ENCODE measurements at places on chromosomes 6 and 20. TPM values are rescaled to one million over a fixed set of nuclear protein-coding genes. Genes with fewer than 3 reads are reported as not detected.

ME1 gene
- 2.1 TPM for polyA plus RNA-seq

SESN1 gene
- 19.2 TPM for polyA plus RNA-seq

RIMS1 gene
- polyA plus RNA-seq, result 0.12 TPM

FAXC gene
- polyA plus RNA-seq, result 2.9 TPM

SLC22A2 gene
- polyA plus RNA-seq, result not detected

ESR1 gene
- polyA plus RNA-seq, result 0.77 TPM

SSTR4 gene
- polyA plus RNA-seq, result not detected

GGTLC1 gene
- polyA plus RNA-seq, result 0.33 TPM

SIRT5 gene
- 4.6 TPM for polyA plus RNA-seq

ACOT8 gene
- 17.9 TPM for polyA plus RNA-seq

GRCh38 chr6:26140254-26140966 is 53.2 kb downstream of the HFE start:
- no peak for DNase-seq

- no peak for DNase-seq
Observed at GRCh38 chr6:168130168-168130696, 51.2 kb upstream of the FRMD1 start.

- no peak for DNase-seq
Observed at GRCh38 chr20:971346-971745, 30.8 kb downstream of the RSPO4 start.

DNA sequence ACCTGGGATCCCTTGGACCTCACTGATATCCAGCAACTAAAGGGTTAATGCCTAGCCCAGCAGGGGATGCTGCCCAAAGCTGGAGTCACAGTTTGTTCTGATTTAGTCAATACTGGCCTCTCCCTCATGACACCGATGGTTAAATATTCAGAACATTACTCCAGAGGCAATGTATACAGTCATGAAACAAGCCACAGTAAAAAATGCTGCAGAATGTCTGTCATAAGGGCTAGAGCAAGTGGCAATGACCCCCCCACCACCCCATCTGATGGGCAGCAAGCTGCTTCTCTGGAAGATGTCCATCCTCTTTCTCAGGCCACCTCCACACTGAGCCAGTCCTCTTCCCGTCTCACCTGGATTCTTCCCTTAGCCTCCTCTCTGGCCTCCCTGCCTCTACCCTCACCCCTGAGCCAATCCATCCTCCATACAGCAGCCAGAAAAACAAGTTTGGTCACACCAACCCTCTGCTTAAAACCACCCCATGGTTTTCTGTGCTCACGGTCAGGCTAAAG is 99.0 kb upstream of the KCNG1 start:
- DNase-seq, result no peak

- DNase-seq, result no peak
Observed at GRCh38 chr6:92827104-92827503, 592.3 kb downstream of the EPHA7 start.

- DNase-seq, result no peak
Observed at GRCh38 chr20:15098351-15098750, 760.9 kb upstream of the FLRT3 start.

DNA sequence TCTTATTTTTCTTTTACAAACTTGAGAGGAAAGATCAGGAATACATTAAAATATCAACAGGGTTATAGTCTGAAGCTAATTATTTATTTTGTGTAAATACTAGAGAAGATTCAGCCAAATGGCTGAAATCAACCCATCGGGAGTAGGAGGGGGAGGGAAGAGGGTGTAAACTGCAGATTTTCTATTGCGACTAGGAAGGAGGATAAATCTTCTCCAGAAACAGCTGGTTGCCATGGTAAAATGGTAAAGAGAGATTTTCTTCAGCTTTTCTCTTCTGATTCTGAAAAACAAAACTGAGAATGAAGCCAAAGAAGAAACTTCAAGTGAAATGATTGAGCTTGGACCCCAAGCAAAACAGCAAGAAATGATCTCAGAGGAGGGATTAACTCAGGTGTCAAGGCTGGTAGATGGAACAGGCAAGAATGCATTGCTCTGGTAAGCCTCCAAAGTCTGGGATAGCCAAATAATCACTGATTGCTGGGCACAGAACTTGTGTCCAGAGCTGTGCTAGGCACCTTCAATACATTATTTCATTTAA is 193.5 kb upstream of the SPTLC3 start:
- no peak for DNase-seq

GRCh38 chr6:56856036-56856580 is 98.8 kb upstream of the BEND6 start:
- DNase-seq, result no peak

DNA sequence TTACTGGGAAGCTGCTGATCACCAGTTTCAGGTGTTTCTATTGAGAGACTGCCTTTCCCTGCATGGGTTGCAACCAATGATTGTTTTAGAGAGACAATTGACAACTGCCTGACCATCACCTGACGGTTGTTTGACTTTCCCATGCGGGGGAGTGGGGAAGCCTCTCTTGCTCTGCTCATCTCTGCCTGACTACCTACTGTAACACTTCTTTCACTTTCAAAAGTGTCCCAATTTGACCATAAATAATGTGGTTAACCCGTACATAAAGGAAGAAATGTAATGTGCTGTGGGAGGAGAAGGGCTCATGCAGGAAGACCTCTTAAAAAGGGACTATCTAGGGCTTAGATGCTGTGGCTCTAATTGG is 122.1 kb upstream of the PHACTR1 start:
- DNase-seq, result no peak

- DNase-seq, result no peak
Observed at GRCh38 chr20:20212675-20213096, 155.2 kb upstream of the INSM1 start.

DNA sequence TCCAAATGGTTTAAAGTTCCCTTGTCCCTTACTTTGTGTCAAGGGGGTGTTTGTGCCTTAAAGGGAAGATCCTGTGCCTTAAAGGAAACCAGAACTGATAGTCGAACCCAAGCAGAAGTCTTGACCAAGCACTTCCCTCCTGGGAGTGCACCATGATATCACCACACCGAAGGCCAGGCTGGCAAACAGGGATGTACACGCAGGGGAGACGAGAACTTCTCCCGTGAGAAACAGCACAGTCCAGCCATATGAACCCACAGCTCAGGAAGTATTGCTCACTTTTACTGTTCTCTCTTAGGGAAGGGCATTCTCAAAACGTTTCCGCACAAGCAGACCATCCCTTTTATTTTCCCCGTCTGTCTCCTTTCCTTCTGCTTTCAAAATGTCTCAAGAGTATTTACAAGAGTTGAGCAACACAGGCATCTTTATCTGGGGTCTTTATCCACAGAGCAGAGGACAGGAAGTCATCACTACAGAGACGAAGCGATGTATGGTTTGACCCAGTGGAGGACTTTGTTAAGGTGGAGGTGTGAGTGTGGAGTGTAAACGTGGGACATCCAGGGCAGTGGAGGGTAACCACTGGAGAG is 12.8 kb upstream of the SERPINB1 start:
- no peak for DNase-seq

- DNase-seq, result no peak
Observed at GRCh38 chr20:45821947-45822346, 5.2 kb downstream of the TNNC2 start.

- no peak for DNase-seq
Observed at GRCh38 chr6:44659726-44660125, 272.2 kb downstream of the CDC5L start.

GRCh38 chr6:143146186-143146851 is 85.6 kb downstream of the AIG1 start:
- DNase-seq, result no peak

- DNase-seq, result no peak
Observed at GRCh38 chr20:39800111-39800510, 838.0 kb downstream of the DHX35 start.

- DNase-seq, result no peak
Observed at GRCh38 chr6:1027109-1027794, 284.6 kb upstream of the FOXQ1 start.

GRCh38 chr6:89208551-89208950 is 8.6 kb downstream of the GABRR1 start:
- DNase-seq, result no peak

DNA sequence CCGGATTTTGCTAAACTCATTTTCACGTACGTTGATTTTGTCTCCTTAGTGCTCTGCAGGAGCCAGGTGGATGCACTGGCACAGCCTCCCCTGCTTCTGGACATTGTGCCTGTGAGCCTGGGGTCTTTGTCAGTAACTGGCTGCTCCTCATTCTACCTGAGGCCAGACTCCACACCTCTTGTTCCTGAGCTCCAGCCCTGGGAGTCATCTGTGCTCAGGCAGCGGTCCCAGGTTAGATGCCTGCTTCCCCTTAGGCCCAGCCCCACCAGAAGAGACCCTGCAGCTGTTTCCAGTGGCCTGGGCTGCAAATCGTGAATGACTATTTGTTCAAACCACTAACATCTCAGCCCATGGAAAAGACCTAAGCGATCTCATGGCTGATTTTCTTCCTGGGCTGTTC is 129.1 kb downstream of the ERMARD start:
- no peak for DNase-seq

DNA sequence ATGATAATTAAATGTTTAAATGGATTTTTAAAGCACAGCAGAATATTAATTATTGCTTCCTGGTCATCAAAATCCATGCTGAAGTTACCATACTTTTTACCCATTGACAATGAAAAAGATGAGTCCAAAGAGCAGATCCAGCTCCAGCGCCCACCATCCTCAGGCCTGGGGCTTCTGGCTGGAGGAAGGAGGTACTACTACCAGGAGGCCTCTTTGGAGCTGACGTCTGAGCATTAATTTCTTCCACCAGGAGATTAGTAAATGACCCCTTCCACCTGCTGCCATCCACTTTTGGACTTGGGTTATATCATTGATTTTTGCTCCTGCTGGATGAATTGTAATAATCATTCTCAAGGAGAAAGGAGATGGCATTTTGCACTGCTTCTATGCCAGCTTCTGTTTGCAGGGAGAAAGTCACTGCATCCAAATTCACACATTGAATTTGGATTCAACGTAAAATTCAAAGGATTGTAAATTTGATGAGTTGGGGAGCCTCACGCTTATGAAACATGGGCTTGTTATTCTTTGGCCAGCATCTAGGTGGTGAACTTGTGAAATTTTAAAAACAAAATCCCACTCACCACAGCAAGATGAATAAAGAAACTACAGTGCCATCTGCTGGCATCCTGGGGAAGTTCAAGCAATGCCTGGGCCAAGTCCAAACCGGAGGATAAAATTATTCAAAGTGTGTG is 121.8 kb downstream of the SASH1 start:
- peak; percentile 35 for DNase-seq

GRCh38 chr6:169961772-169962561 is 210.5 kb downstream of the ERMARD start:
- DNase-seq, result peak; percentile 64

DNA sequence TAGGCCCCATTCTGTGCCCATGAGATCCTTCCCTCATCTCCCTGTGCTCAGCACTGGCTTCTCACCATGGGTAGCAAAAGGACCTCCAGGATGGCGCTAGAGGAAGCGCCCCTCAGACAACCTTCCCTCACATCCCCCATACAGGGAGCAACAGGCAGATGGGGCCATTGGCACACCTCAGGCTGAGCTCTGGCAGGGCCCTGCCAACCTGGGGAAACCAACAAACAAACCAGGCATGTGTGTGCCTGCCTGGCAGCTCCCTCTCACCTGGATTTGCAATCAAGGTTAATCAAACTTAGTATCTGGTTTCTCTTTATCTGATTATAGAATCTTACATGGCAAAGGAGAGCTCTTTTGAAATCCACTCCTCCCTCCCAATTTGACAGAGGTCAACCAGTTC is 134.9 kb downstream of the SLC23A2 start:
- no peak for DNase-seq

DNA sequence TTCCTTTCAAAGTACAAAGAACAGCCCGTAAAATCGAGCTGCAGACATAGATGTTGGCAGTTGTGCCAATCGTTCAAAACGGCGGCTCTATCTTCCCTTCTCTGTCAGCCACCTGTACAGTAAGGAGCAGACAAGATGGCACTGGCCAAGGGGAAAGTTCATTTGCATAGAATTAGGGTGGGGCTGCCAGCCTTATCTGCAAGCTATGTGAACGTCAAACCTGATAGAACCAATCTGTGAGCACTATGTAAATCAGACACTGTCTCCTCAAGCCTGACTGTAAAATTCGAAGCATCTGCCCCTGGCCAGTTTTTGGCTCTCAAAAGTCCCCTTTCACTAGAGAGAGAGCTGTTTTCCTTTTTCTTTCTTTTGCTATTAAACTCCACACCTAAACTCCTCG is 374.5 kb downstream of the EPM2A start:
- DNase-seq, result no peak

DNA sequence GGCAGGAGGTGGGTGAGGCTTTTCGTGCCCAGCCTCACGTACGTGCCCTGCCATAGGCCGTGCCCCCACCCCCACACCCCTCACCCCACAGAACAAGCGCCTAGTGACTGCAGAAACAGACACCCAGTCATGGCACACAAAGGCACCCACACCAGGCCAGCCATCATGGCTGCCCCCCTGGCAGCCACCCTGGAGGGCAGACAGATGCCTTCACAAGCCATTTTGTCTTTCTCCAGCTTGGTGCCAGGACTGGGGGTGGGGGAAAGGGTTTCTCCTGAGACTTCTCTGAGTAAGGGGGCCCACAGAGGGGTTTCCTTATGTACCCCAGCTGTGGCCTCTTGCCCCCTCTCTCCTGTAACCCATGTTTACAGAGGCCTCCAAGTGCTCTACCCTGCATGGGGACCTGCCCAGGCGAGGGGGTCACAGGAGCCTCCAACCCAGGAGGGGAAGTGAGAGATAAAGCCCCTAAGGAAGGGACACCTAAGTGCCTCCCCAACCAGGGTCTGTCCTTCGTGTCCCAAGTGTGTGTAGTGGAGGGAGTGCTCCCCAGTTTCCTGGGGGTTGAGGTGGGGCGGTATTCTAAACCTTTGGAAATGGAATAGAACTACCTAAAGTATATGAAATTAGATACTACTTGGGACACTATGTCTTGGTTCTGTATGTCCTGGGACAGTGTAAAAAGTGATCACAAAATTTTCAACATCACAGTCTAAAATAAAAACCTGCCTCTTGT is 49.9 kb downstream of the MRPL14 start:
- DNase-seq, result no peak

DNA sequence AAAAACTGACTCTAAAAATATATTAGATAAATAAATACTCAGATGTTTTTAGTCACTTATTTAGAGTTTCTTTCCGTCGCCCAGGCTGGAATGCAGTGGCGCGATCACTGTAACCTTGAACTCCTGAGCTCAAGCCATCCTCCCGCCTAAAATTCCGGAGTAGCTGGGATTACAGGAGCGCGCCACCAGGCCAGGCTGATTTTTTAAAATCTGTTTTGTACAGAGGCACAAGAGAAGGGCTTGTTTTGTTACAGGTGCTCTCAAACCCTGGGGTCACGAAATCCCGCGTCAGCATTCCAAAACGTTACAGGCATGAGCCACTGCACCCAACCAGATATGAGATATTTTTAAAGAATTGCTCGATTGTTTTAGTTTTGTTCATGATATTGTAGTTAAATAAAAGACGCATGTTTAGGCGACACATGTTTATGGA is 40.7 kb upstream of the BTN3A2 start:
- no peak for DNase-seq

DNA sequence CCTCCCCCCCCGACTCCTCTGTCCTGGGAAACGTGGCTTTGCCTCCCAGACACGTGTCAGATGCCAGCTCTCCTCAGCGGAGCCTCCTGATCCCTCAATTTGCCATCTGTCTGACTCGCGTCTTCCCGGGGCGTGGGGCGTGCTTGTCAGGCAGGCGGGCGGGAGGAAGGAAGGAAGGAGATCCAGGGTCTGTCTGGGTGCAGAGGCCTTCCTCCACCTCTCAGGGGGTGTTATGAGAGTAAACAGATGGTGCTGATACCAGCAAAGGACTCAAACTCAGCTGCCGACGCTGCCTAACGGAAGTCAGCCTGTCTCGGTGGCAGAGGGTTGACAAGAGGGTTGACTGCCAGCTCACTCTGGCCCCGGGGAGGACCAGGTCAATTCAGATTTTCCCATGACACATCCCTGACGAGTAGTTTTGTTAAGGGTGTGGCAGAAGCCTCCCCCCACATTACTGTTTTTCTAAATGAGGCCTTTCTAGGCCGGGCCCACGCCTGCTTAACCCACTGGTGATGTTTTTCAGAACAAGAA is 17.0 kb downstream of the UQCC2 start:
- DNase-seq, result no peak

All from pancreas (tissue), 10 donors.